Activated CD4-positive, alpha-beta T cell treated with anti-CD3 and anti-CD28 coated beads, Interleukin-2, amount 50 U/mL, for 24 hours (primary cell): ENCODE measurements at places on chromosomes 3 and 15.

- DNase-seq = no peak
These were observed 2.3 kb upstream of the MBNL1 start for GRCh38 chr3:152266221-152266995.

GRCh38 chr3:16311960-16312451 lies 47.0 kb downstream of the OXNAD1 start:
- DNase-seq = no peak

DNA sequence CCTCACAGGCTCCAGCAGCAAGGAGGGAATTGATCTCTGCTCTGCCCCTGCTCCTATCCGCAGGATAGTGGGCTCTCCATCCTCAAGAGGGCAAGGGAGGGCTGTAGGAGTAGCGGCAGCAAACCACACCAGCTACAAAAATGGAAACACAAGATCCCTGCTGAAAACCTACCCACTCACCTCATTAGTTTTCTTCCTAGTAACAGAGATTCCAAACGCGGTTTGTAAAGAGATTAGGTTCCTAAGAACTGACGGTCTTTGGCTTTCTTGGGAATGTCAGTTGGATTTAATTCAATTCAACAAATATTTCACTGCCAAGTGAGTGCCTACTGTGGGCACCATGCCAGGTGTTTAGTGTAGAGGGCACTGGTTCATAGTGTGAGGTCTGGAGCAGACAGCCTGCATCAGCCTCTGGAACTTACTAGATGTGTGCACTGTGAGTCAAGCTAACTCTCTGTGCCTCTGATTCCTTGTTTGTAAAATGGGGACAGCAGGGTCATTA lies 84.7 kb downstream of the MRPL46 start:
- DNase-seq = no peak

GRCh38 chr15:77749236-77749997 lies 116.7 kb upstream of the LINGO1 start:
- DNase-seq = no peak

- DNase-seq = no peak
These were observed 272.3 kb upstream of the NECTIN3 start for GRCh38 chr3:110799271-110799670.

GRCh38 chr15:44308415-44308814 lies 19.9 kb downstream of the GOLM2 start:
- no peak for DNase-seq

- DNase-seq = no peak
These were observed 2.0 kb upstream of the PAK2 start for GRCh38 chr3:196737655-196738054.

GRCh38 chr3:44184319-44184953 lies 57.2 kb upstream of the TOPAZ1 start:
- DNase-seq = no peak

DNA sequence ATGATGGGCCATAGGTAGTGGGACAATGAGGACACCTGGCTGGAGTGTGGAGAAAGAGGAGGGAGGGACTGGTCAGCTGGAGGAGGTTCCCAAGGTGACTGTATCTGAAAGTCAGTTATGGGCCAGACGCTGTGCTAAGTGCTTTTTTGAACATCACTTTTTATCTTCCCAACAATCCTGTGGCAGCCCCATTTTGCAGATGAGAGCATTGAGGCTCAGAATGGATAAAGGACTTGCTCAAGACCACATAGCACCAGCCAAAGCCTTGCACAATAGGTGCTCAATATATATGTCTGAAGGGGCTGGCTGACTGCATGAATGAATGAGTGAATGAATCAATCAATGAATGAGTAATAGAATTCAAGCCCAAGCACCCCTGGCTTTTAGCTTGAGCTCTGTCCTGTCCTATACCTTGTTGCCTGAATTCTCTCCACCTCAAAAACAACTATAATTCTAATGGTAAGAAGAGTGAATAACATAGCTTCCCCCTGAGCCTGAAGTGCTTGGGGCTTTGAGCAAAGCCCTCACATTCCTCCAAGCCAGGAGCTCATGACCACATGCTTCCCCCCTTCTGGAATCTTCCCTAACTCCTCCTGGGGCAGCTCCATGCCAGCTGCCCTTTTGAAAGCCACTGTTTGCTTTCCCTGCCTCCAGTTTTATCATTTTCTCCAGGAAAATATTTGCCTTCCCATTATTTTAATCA lies 150.9 kb downstream of the RPLP1 start:
- DNase-seq = no peak

- DNase-seq = no peak
These were observed 14.5 kb upstream of the CAPN3 start for GRCh38 chr15:42344763-42345162.
